ENCODE measurements at places on chromosomes 2 and 18.
A peak's percentile ranks its signal among the peaks of the same experiment; 100 is the strongest.

DNA sequence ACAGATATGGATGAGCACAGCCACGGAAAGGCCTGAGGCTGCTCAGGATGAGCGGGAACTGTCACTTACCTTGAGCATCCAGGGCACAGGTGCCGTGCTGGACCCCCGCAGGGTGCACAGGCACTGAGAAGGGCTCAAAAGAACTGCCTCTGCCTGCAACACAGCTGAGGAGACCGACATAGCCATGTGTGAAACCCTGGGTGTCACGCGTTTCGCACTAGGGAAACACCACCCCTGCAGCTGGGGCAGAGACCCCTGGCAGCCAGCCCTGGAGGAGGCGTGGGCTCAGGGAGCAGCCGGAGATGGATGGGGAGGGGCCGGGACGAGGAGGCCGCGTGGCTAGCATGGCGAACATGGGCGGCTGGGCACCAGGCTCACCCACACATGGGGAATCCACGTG is 228.9 kb downstream of the EIPR1 start:
- no peak for DNase-seq

DNA sequence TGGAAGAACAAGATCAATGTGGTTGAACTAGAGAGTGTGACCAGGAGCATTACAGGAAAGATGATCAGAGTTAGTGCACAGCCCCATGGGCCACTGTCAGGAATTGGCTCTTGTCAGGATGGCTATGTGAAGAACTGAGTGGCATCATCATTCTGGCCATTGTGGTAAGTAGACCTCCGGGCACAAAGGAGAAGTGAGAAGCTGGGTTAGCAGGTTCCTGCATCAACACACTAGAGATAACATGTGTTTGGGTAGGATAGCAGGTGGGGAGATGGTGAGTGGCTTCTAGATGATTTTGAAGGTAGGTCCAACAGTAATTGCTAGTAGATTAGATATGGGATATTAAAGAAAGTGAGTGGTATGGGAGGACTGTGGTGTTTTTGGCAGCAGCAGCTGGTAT is 408.2 kb downstream of the TSN start:
- DNase-seq, result no peak

DNA sequence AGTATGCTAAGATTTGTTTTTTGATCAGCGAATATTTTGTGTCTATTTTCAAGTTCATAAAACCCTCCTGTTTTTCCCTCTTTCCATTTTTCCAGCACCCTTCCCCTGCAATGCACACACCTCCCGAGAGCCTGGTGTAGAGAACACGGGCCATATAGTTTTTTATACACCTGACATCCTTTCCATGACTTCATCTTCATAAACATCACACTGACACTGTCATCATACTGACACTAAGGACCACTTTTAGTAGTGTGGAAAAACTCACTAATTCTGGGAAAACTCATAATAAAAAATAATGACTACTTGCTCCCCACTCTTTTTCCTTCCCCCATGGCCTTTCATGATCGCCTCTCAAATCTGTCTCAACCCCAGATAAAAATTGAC is 70.2 kb downstream of the EPHA4 start:
- DNase-seq, result no peak

DNA sequence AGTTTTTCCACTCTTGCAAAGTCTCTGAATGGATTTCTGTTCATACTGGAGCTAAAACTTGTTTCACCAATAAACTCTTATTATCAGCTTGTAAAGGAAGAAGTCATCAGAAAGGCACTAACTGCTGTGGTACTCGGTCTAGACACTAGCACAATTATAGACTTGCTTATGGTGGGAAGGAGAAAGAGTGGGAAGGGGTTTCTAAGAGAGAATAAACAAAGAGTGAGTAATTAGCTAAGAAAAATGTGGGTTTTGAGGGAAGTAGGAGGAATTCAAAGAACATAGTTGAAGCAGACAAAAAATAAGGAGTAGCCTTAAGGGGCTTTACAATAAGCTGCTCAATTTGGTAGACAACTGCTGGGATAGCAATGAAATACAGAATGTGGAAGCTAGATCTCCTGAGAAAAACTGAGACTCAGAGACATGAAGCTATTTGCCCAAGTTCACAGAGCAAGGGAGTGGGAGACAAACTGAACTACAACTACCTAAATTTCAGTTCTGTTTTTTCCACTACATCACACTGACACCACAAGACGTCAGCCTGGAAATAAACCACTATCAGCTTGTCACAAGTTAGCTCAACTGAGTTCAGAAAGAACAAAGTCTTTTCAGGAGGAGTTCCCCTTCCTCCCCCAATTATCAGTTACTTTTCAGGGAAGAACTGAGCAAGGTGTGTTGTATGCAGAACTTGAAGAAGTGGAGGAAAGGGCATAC is 59.7 kb downstream of the MAP4K3 start:
- DNase-seq, result no peak

GRCh38 chr2:19297716-19298115 is 60.7 kb downstream of the OSR1 start:
- DNase-seq, result no peak

- no peak for DNase-seq
Measured at GRCh38 chr2:173753441-173753840, 211.7 kb downstream of the SP3 start.

- peak; percentile 34 for DNase-seq
Measured at GRCh38 chr2:162731917-162732804, 106.4 kb downstream of the KCNH7 start.

- DNase-seq, result no peak
Measured at GRCh38 chr18:59621027-59621426, 76.2 kb downstream of the CCBE1 start.

DNA sequence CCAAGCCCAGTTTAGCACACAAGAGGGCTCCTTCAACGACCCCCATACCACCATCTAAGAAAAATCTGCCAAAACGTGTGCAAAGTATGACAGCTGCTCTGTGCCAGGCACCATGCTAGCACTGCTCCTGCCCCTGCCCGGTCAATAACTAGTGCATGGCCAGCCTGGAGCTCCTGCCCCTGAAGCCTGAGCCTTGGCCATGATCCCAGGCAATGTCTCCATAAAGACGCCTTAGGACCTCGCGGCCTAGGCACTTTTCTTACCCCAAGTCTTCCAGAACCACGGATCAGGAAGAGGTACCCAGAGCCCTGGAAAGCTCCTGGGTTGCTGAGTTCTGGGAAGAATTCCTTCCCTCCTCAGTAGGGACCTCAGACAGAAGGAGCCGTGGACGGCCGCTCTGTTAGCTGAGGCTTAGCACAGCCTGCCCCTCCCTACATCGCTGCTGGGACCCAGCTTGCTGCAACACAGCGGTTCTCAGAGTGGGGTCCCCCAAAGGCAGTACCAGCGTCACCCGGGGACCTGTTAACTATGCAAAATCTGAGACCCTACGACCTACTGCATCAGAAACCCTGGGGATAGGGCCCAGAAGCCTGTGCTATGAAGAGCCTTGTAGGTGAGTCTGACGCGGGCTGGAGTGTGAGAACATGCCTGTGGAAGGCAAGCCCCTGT is 117.8 kb upstream of the TWIST2 start:
- no peak for DNase-seq

GRCh38 chr2:72497763-72498162 is 328.1 kb downstream of the EXOC6B start:
- DNase-seq, result no peak

DNA sequence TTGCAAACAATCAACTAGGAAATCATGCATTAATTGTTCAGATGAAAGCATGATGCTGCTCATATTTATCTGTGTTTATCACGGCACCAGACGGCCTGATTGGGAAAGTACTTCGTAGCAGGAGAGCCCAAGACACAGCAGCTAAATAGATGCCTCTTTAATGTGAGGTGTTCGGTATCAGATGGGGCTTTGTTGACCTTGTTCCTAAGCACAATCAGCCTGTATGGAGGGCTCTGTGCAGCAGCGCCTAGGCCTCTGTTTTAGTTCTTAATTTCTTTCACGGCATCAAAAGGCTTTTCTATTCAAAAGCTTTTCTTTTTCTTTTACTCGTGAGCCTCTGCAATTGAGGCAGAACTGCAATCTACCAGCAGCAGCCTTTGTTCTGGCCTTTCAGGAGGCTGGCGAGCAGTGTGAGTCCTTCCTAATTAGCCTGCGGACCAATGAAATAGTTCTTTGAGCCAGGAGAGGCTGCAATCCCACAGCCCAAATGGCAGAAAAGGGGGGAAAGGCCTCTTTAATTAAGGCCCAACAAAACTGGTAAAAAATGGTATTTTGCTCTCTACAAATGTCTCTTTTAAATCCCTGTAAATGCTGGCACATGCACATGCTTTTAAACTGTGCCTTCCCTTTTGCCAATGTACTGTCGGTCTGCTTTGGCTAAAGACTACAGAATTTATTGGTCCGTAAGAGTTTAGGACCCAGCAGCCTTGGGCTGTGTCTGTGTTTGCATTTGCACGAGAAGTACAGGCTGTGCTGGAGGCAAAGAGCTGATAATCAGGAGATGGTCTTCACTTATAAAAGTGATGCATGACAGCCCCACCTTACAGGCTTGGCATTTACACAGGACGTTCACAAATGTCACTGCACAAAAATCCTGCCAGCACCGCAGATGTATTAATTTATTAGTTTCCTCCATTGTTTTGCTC is 159.6 kb downstream of the RND3 start:
- no peak for DNase-seq

DNA sequence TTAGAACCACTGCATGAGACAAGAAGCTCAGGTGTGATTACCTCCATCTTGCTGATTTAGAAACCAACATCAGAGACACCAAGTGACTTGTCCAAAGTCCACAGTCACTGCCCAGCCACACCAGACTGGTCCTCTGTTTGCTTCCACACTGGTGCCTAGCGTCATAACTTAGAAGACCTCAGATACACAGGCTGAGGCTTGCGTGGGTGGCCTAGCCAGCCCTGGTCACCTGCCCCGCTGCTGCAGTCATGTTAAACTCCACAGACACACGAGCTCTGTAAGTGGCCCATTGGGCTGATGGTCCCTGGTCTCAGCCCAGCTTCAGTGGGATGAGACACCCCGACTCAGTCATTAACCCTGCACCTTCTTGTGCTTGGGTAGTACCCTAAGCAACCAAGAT is 47.1 kb downstream of the CNGA3 start:
- no peak for DNase-seq

GRCh38 chr2:142217804-142218203 is 87.0 kb upstream of the LRP1B start:
- DNase-seq, result no peak

DNA sequence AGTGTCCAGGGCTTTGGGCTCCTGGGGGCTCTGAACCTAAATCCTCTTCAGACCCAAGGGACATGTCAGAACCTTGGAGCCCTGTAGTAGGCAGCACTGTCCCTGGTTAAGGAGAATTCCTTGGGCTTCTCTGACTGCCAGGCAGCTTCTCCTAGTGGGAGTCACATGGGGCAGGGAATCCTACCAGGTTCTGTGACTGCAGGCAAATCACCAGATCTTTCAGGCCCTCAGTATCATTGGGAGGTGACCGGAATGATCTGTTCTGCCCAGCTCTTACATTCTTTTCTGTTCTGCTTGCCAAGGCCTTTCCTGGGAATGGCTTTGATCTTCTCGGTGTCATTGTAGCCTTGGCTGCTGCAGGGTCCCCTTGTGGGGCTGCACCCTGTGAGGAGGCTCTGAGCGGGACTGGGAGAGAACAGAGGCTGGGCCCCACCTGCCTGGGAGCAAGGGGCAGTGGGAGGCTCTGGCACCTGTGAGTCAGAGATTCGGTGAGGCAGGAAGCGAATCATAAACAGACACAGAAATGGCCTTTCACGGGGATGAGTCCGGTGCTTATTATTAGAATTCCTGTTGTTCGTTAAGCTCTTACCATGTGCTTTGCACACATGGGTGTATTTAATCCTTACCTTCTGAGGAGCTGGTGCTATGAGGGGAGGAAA is 14.1 kb downstream of the CEP68 start:
- DNase-seq, result no peak
